ENCODE measurements at places on chromosomes 7 and 10.

GRCh38 chr7:144452064-144452463 is 48.6 kb upstream of the NOBOX start:
- no peak for DNase-seq

DNA sequence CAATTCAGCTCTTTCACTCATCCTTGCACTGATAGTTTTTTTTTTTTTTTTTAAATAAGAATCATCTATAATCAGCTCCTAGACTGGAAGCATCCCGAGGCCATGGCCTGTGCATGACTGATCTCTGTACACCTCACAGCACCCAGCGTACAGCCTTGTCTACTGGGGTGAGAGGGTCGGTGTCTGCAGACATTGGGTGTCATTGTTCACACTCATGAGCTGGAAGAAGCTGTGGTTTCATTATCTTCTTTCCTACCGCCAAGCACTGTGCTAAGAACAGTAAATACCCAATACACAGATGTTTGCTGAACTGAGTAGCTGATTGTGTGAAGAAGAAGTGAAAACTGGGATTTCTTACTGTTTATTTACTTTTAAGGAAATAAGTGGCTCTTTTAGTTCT is 123.6 kb downstream of the CLEC2L start:
- no peak for DNase-seq

- no peak for DNase-seq
Observed at GRCh38 chr10:86659161-86659691, 4.9 kb downstream of the OPN4 start.

DNA sequence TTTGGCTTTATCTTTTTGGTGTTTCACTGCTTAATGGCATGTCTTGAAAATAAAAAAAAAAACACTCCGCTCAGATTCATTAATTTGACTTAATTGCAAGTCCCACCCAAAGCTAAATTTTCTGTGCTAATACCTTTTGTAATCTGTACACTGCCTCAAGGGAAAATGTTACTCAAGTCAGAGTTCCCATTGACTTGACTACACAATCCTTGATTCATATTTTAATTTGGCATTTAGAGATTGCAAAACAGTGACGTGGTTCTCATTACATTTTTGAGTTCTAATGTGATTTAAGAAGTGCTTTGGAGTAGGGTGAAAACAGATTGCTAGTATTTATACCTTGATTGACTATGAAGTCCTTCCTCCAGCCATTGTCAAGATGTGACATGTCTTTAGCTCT is 21.3 kb upstream of the LIPM start:
- no peak for DNase-seq

GRCh38 chr7:80719261-80719660 is 80.8 kb downstream of the CD36 start:
- DNase-seq: no peak

Measured in NCI-H1092 (cell line).